ENCODE measurements at places on chromosomes 13 and 19. TPM values are rescaled to one million over a fixed set of nuclear protein-coding genes. Genes with fewer than 3 reads are reported as not detected.
A peak's percentile ranks its signal among the peaks of the same experiment; 100 is the strongest.

DNA sequence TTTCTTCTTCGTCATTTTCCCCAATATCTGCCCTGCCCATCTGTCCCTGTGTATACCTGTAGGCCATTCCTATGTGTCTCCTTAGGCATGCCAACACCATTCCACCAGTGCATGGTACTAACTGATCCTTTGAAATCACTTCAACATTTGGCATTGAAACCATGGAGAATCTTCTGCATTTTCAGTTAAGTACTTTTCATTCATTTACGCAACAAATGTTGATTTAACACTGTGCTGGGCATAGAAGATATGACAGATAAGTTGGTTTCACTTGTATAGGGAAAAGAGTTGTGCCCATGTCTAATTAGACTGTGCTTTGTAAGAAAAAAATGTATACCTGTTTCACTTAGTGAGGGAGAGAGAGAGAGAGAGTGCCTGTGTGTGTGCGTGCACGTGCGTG, 77.9 kb upstream of the FLT1 start:
- no peak for DNase-seq

- DNase-seq: no peak
Observed at GRCh38 chr13:22812793-22813192, 368.0 kb upstream of the SGCG start.

- no peak for DNase-seq
Observed at GRCh38 chr19:47407417-47407774, 11.9 kb downstream of the MEIS3 start.

DNA sequence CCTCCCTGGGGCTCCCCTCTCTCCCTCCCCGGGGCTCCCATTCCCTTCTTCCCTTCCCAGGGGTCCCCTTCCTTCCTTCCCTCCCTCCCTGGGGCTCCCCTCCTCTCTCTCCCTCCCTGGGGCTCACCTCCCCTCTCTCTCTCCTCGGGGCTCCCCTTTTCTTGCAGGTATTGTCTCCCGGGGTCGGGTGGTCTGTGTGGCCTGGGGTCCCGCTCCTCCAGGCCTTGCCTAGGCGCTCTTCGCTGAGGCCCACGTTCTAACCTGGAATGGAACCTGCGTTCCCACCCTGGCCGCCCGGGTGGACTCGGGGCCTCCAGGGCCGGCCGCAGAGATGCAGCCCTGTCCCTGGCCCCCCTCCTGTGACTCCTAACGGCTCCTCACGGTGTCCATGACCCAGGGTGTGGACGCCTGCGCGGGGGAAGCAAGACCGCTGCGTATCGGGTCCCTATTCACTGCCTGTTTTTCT, 940 bp upstream of the DCUN1D2 start:
- DNase-seq: no peak

DNA sequence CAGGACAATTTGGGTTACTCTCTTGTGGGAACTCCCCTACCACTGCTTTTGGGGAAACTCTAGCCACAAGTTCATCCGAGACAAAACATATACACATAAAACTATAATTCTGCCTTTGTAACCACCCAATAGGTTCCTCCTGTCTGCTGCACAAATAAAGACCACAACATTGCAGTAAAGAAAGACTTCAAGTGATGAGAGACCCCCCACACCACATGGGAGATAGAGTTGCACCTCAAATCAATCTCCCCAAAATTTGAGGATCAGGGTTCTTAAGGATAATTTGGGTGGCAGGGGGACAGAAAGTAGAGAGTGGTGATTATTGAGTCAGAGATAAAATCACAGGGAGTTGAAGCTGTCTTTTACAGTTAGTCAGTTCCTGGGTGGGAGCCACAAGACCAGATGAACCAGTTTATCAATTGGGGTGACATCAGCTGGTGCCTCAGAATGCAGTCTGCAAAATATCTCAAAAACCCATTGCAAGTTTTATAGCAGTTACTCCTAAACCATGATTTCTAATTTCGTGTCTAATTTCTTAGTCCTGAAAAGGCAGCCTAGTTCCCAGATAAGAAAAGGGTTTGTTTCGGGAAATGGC, 1348.5 kb downstream of the PCDH9 start:
- DNase-seq: no peak

DNA sequence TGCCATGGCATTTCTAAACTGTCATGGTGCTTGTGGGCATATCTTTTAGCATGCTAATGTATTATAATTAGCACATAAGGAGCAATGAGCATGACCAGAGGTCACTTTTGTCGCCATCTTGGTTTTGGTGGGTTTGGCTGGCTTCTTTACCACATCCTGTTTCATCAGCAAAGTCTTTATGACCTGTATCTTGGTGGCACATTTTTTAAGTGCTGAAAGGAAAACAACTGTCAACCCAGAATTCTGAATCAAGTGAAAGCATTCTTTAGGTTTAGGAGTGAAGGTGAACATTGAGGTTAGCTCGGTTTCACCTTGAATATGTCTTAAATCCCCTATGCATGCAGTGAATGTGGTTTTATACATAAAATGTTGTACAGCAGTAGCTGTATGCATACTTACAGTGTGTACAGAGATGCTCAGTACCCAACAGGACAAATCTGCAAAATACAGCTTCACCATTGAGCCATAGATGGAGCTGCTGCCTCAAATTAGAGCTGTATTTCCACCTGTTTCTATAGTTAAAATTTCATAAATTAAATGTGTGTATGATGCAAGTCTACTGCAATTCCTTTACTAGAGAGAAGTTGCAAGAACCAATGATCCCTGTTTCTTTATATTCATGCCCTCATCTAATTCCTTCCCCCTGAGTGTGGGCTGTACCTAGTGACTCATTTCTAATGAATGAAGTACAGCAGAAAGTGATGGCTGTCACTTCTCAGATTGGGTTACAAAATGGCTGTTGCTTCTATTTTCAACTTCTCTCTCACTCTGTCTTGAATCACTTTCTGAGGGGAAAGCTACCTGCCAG, 25.2 kb upstream of the IGSF23 start:
- DNase-seq: peak; percentile 66

The CCDC70 gene
- not detected for total RNA-seq

The LYPD3 gene
- total RNA-seq: 7.1 TPM
